ENCODE measurements at places on chromosomes 4 and X.

GRCh38 chrX:106286053-106286650 is 118.0 kb downstream of the PWWP3B start:
- DNase-seq, result no peak

- no peak for DNase-seq
Measured at GRCh38 chrX:17597836-17598439, 139.4 kb upstream of the SCML1 start.

DNA sequence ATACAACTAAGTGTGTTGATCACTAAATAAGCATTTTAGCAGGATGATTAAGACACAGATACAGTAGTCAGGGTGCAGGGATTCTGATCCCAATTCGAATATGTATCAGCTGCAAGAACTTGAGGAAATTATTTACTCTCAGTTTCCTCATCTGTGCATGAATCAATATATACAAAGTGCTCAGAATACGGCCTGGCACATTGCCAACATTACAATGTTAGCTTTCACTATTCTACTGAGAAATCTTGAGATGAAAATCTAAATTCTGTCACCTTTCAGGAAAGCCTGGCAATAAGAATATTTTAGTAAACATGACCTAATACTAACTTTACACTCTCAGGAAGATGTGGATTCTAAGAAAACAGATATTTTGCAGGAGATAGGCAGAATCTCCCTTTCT is 1001.6 kb upstream of the IGFBP7 start:
- DNase-seq, result no peak

- DNase-seq, result no peak
Measured at GRCh38 chr4:154457471-154457870, 34.1 kb downstream of the DCHS2 start.

- no peak for DNase-seq
Measured at GRCh38 chrX:88883200-88883599, 136.2 kb downstream of the CPXCR1 start.

DNA sequence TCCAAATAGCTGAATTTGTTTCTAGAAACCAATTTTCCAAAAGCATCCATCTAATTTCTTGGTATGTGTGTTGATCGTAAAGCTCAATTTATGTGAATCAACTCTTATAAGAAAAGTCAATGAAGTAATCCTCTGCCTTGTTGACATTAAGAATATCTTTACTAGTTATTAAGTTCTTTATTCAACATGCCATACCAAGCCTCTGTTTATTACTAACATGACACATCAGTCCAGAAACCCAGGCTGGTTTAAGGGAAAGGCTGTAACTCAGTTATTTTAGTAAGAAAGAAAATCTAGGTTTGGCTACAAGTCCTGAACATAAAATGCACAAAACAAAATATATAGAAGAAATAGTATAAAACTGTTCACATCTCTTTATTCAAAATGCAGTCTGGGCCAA is 48.0 kb downstream of the KLHL34 start:
- no peak for DNase-seq

DNA sequence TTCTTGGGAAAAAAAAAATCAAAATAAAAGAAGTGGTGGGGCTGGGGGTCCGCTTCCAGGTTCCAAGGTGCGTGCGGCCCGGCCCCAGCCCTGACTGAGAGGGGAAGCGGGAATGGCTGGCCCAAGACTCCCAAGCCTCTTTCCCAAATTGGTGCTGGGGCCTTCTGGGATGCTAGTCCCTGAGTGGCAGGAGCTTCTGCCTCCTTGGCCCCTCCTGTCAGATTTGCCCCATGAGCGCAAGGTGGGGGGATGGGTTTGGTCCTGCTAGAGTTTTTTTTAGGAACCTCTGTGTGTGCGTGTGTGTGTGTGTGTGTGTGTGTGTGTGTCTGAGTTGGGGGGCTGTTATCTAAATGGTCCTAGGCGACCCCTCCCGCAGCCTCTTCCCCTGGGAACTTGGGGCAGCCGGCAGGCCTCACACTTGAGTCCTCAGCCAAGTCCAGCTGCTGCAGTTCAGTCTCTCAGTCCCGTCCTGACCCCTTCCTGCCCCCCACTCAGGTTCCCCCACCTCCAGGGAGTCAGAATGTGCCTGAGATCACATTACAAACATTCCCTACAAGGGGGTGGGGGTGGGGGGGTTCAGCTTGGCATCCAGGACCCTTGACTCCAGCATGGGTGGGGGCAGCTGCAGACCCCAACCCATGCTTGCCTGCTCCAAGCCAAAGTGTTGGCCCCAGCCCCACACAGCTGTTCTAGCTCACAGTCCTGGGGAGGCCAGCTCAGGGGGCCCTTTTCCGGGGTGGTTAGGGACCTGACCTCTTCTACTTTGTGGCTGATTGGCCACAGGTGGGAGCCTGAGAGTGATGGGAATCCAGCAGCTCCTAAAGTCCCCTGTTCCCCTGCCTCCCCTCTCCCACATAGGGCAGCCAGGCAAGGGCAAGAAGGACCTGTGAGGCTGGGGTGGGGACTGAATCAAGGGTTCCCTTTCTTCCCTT is 4.0 kb downstream of the EFNB1 start:
- DNase-seq, result no peak

All from activated naive CD8-positive, alpha-beta T cell treated with anti-CD3 and anti-CD28 coated beads, Interleukin-2, amount 10 ng/mL, durations not matched to agents 7 days and 5 days (primary cell).